ENCODE measurements at places on chromosomes 13 and 19.

GRCh38 chr13:33125821-33126570 lies 109.8 kb downstream of the KL start:
- DNase-seq, result no peak

- no peak for DNase-seq
These were observed 55.7 kb upstream of the PTPRS start for GRCh38 chr19:5396096-5396939.

GRCh38 chr19:32302778-32303177 lies 42.6 kb upstream of the ZNF507 start:
- no peak for DNase-seq

DNA sequence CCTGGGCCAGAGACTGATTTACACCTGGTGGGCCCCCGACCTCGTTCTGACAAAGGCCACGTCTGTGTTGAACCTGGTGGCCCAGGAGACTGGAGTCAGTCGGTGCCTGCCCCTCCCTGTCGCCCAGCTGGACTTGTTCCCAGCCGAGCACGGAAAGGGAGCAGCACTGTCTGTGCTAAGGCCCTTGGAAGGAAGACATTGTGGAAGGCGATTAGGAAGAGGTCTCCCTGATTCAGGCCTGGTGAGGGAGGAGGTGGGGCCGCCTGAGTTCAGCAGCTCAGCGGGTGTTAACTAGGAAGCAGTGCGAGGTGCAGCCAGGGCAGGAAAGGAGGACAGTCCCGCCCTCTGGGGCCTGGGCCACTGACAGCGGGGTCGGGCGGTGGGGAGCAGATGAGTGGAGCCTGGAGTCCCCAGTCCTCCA lies 64.7 kb downstream of the GPR12 start:
- no peak for DNase-seq

DNA sequence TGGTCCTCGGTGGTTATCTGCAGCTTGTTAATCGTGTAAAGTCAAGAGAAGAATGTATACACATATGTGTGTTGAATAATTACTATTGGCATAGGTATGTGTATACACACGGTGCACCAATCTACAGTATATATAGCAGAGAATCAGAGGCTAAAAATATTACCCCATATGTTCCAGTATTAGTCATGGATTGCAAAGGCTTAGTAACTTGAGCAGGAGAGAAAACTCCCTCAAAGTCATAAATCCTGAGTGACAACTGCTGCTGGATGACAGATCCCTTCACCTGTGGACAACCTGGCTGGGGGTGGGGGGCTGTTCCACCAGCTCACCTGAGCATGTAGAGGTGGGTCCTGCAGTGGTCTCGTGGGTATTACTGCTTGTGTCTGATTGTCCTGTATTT lies 185.0 kb downstream of the ZNF536 start:
- no peak for DNase-seq

GRCh38 chr13:32428581-32429432 lies 877 bp upstream of the N4BP2L1 start:
- no peak for DNase-seq

DNA sequence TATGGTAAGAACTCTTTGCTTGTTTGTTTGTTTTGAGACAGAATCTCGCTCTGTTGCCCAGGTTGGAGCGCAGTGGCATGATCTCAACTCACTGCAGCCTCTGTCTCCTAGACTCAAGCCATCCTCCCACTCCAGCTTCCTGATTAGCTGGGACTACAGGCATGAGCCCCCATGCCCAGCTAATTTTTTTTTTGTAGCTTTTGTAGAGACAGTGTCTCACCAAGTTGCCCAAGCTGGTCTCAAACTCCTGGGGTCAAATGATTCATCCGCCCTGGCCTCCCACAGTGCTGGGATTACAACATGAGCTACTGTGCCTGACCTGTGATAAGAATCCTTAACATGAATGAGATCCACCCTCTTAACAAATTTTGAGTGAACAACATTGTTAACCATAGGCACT lies 183.9 kb upstream of the TSHZ3 start:
- no peak for DNase-seq

All from hematopoietic multipotent progenitor cell treated with erythropoietin and hydrocortisone succinate and interleukin-3 and kit ligand, for 17 days (in vitro differentiated cells).